ENCODE measurements at places on chromosomes 1 and 21.

DNA sequence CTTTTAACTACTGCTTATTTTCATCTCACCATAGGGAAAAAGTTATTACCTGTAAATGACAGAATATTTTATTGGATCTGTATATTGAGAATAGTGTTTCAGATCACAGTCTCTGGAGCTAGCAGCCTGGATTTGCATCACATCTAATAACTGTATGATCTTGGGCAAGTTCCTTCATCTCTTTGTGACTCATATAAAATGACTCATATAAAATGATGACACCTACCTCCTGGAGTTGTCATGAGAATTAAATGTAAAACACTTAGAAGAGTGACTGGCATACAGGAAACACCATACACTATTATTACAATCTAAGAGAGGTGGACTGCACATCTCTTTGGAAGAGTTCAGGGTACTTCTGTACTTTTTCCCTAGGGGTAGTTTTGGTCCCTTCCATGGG lies 421.3 kb downstream of the NEGR1 start:
- peak; percentile 63 for DNase-seq

GRCh38 chr1:9375912-9376311 lies 83.2 kb downstream of the SPSB1 start:
- DNase-seq: peak; percentile 57

- DNase-seq: peak; percentile 84
Measured at GRCh38 chr1:33762109-33762830, 101.6 kb upstream of the HMGB4 start.

DNA sequence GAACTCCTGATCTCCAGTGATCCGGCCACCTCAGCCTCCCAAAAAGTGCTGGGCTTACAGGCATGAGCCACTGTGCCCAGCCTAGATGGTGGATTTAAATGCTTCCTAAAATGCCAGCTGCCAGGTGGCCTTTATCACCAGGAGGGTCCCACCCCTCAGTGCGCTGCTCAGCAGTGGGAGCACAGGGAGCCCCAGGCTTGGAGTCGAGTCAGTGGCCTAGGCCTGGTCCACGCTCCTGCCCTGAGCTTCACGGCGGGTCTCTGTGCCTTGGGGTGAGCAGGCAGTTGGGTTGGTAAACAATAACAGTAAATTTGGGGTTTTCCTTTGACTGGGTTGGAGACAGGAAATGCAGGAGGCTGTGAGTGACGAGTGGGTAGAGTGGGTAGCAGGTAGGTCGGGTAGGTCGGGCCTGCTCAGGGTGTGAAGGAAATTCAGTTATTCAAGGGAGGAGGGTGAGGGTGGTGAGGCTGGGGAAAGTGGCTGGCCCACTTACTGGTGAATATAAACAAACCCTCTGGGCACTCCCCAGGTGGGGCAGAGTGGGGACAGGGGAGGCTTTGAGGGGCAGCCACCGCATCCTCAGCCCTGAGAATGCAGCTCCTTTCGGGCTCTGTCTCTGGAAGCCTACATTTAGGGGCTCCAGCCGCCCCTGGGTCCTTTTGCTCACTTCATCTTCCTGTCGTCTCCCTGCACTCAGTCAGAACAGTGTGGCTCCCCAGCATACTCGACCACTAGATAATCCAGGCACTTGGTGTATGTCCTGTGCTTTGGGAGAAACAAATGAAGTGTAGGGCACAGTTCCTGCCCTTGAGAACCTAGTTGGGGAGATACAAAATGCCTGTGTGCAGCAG lies 33.5 kb upstream of the IL19 start:
- no peak for DNase-seq

DNA sequence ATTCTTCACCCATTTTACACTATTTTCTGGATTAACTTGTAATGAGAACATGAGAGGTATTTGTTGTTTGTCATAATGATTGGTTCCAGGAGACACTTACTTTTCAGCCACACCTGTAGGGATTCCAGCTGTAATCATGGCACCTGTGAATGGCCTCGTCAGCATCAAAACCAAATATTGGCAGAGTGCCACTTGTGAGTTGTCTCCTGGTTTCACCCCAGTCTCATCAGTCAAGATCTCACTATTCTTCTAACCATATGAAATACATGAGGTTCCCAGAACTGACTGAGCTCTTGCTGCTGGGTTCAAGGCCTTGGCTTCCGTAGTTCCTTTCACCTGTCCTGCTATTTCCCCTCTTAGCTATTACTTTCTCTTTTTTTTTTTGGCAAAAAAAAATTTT lies 246.6 kb upstream of the ADGRL2 start:
- no peak for DNase-seq

DNA sequence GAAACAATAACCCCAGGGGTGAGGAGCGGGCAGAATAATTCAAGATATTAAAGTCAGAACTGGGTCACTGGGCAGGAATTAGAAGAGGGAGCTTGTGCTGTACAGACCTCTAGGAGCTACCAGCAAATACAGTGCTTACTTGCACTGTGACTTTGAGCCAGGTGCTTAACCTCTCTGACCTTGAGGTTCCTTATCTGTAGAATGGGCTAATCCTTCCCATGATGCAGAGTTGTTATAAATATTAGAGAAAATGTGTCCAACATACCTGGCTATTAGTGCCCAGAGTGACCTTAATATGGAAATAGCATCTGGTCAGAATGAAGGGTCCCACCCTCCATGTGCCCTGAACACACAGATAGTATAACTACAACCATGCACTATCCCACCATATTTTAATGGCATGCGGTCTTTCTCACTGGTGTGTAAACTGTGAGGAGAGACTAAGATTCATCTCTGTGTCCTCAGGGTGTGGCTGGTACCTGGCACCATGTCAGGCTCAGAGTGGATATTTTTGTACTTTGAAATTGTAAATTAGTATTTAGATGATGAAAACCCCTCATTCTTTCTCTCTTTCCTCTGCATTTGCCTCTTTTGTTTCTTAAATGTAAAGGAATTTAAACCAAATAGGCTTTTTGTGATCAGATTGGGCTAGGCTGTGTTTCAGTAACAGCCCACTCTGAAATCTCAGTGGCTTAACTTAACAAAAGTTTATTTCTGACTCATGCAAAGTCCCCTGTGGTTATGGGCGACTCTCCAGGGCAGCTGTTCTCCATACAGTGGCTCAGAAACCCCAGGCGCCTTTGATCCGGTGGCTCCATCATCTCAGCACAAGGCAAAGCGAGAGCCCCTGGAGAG lies 60.0 kb upstream of the ROR1 start:
- DNase-seq: peak; percentile 94

- peak; percentile 56 for DNase-seq
Measured at GRCh38 chr1:238589843-238590435, 699.2 kb upstream of the ZP4 start.

- peak; percentile 35 for DNase-seq
Measured at GRCh38 chr1:8032366-8032910, 6.3 kb upstream of the ERRFI1 start.

DNA sequence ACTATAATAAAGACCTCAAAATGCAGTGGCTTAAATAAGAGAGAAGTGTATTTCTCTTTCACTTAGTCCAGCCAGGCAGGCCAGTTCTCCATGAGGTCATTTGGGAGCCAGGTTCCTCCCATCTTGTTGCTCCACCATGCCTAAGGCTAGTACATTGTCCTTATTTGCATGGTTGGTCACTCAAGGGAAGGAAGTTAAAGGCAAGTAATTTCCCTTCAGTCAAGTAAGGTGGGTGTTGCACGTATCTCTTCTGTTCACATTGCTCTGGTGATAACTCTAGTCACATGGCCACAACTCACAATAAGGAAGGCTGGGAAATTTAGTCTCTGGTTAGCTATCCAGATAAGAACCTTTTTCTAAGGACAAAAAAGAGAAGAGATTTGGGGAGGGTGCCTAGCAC lies 27.2 kb upstream of the TADA1 start:
- no peak for DNase-seq

DNA sequence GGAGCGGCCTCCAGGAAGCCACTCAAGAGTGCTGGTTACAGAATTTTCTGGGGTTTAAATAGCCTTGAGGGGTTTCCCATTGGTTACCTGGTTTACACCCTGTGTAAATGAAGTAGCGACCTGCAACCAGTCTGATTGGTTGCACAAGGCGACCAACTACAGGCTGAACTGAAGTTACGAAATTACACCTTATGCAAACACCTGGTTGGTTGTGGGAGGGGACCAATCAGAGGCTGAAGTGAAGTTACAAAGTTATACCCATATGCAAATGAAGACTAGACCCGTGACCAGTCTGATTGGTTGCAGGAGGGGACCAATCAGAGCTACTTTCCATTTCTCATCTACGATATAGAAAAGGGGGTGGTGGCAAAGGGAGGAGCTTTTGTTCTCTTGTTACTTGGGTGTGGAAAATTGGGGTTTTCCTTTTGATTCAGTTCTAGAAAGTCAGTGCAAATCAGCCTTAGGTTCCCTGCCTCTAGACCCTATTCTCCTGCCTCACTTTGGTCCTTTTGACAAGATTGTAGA lies 22.2 kb upstream of the C1orf174 start:
- no peak for DNase-seq
